ENCODE measurements at places on chromosomes 11 and 22. TPM values are rescaled to one million over a fixed set of nuclear protein-coding genes. Genes with fewer than 3 reads are reported as not detected.

- H3K4me3 ChIP-seq: no peak overlapping the region
- no peak for DNase-seq
- no peak overlapping the region for H3K27ac ChIP-seq
Observed at GRCh38 chr11:135022454-135022853, 610.4 kb upstream of the B3GAT1 start.

GRCh38 chr11:69447786-69448185 lies 33.7 kb upstream of the LINC01488 start:
- no peak for DNase-seq
- H3K27me3 ChIP-seq: peaks cover 7% of the 10 kb centered on the region
- peaks cover 7% of the 10 kb centered on the region for H3K4me1 ChIP-seq
- H3K36me3 ChIP-seq: no peaks in the 10 kb centered on the region
- no peak overlapping the region for H3K27ac ChIP-seq
- H3K4me3 ChIP-seq: no peak overlapping the region

The MPZL3 gene
- 34.9 TPM for total RNA-seq

GRCh38 chr11:26731084-26731456 lies 9.2 kb upstream of the SLC5A12 start:
- no peak overlapping the region for H3K4me3 ChIP-seq
- H3K36me3 ChIP-seq: no peaks in the 10 kb centered on the region
- no peaks in the 10 kb centered on the region for H3K4me1 ChIP-seq
- H3K27me3 ChIP-seq: no peaks in the 10 kb centered on the region

- H3K27ac ChIP-seq: no peak overlapping the region
- DNase-seq: no peak
- H3K27me3 ChIP-seq: peaks cover 28% of the 10 kb centered on the region
- H3K4me1 ChIP-seq: no peaks in the 10 kb centered on the region
- no peak overlapping the region for H3K4me3 ChIP-seq
Observed at GRCh38 chr22:29722151-29722550, 2.3 kb downstream of the CABP7 start.

DNA sequence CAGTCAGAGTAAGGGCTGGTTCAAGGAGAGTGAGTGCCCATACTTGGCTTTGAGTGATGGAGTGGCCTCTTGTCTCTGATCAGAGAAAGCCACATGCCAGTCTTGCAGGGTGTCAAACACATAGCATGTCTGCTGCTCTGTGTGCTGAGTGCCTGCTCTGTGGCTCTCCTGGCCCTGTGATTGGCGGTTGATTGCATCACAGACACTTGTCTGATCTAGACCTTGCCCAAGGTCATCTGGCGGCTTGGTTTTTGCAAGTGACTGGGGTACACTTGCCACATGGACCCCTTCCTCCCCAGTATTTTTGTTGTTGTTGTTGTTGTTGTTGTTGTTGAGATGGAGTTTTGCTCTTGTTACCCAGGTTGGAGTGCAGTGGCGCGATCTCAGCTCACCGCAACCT lies 10.3 kb downstream of the OSBP2 start:
- H3K4me3 ChIP-seq: no peak overlapping the region
- no peaks in the 10 kb centered on the region for H3K27me3 ChIP-seq
- H3K27ac ChIP-seq: peak overlapping the region; percentile 31
- H3K4me1 ChIP-seq: peaks cover 36% of the 10 kb centered on the region

The EIF4G2 gene
- total RNA-seq: 594 TPM

The KCNA4 gene
- total RNA-seq: not detected

GRCh38 chr11:61534025-61534932 lies 25.7 kb downstream of the LRRC10B start:
- H3K4me3 ChIP-seq: no peak overlapping the region
- no peaks in the 10 kb centered on the region for H3K4me1 ChIP-seq
- H3K27me3 ChIP-seq: peaks cover 3% of the 10 kb centered on the region
- DNase-seq: no peak
- no peak overlapping the region for H3K27ac ChIP-seq

The BRSK2 gene
- total RNA-seq: not detected

The SLC37A2 gene
- total RNA-seq: 2.6 TPM

- H3K4me1 ChIP-seq: no peaks in the 10 kb centered on the region
- no peak overlapping the region for H3K27ac ChIP-seq
- H3K4me3 ChIP-seq: no peak overlapping the region
- H3K27me3 ChIP-seq: no peaks in the 10 kb centered on the region
Observed at GRCh38 chr11:99592266-99592665, 571.5 kb downstream of the CNTN5 start.

GRCh38 chr11:125140233-125140632 lies 24.3 kb upstream of the PKNOX2 start:
- no peak overlapping the region for H3K27ac ChIP-seq
- H3K27me3 ChIP-seq: peaks cover 33% of the 10 kb centered on the region
- H3K4me3 ChIP-seq: no peak overlapping the region
- DNase-seq: no peak

DNA sequence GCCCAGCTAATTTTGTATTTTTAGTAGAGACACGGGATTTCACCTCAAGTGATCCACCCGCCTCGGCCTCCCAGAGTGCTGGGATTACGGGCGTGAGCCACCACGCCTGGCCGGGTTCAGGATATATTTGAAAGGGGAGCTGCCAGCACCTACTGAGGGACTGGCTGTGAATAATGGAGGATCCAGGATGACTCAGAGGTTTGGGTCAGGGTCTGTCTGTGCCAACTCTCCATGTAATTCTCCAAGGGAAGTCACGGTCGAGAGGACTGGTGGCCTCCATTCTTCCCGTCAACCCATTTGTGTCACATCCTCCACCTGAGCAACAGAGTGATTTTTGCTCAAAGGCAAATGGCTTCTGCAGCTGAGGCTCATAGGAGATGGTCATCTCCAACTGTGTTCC lies 3.6 kb upstream of the ARRB1 start:
- no peak overlapping the region for H3K27ac ChIP-seq
- H3K4me1 ChIP-seq: peaks cover 27% of the 10 kb centered on the region
- H3K4me3 ChIP-seq: no peak overlapping the region
- H3K27me3 ChIP-seq: peaks cover 5% of the 10 kb centered on the region
- no peak for DNase-seq

The ASPHD2 gene
- 12.7 TPM for total RNA-seq

The SCN2B gene
- not detected for total RNA-seq

DNA sequence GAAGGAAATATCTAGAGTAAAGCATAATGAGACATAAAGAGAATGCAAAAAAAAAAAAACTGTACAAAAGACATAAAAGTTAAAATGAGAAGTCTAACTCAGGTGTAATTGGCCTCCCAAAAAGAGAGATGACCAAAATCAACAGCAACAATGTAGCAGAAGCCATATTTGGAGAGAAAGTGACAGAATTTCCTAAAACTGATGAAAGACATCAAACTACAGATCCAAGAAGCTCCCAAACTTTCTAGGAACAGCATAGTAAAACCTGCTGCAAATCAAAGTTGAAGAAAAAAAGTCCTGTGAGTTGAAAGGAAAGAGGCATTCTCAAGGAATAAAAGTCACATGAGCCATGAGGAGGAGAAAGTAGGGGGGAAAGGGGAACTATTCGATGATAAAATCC lies 231.3 kb downstream of the METTL15 start:
- no peak overlapping the region for H3K27ac ChIP-seq
- H3K4me3 ChIP-seq: no peak overlapping the region
- no peaks in the 10 kb centered on the region for H3K27me3 ChIP-seq
- H3K36me3 ChIP-seq: no peaks in the 10 kb centered on the region
- no peak for DNase-seq

DNA sequence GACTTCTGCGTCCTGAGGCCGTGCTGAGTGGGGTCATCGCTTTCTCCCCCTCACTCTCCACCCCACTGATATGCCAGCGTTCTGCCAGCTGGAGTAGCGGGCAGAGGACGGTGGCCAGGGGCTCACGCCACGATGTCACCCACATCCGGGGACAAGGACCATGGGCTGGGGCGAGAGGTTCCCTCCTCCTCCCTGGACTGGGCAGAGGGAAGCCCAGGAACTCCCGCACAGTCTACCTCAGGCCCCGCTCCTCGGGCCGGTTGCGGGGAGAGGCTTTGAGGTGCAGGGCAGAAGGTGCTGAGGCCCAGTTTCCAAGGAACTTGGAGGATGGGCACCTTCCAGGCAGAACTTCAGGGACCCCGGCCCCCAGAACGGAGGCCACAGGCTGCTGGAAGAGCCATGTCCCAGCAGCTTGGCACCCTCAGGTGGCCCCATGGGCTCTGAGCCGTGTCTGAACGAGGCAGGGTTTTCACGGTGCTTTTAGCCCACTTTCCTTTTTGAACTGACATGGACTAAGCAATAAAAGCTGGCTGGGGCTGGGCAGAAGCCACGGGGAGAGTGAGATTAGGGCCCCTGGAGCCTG lies 25.4 kb downstream of the ADAMTS15 start:
- no peak overlapping the region for H3K27ac ChIP-seq
- H3K36me3 ChIP-seq: no peaks in the 10 kb centered on the region
- no peak for DNase-seq
- H3K27me3 ChIP-seq: no peaks in the 10 kb centered on the region

DNA sequence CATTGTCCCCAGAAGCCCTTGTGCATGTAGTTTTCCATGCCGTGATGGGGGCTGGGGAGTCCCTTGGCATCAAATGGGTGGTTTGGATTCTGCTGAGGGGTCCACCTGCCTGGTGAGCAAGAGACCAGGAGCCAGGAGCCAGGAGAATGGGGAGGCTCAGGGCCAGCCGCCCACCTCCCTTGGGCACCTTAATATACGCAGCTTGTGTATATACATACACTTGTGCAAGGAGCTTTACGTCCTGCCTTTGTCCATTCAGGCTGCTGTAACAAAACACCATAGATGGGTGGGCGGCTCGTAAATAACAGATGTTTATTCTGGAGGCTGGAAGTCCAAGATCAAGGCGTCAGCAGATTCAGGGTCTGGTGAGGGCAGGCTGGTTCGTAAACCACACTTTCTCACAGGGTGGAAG lies 62.5 kb downstream of the SMIM38 start:
- no peaks in the 10 kb centered on the region for H3K36me3 ChIP-seq
- H3K4me1 ChIP-seq: no peaks in the 10 kb centered on the region
- DNase-seq: no peak
- H3K27ac ChIP-seq: no peak overlapping the region
- H3K4me3 ChIP-seq: no peak overlapping the region

Measured in activated CD4-positive, alpha-beta memory T cell treated with anti-CD3 and anti-CD28 coated beads, Interleukin-2, amount 10 ng/mL, durations not matched to agents 7 days and 5 days (primary cell).